ENCODE measurements at places on chromosomes 4 and X.

DNA sequence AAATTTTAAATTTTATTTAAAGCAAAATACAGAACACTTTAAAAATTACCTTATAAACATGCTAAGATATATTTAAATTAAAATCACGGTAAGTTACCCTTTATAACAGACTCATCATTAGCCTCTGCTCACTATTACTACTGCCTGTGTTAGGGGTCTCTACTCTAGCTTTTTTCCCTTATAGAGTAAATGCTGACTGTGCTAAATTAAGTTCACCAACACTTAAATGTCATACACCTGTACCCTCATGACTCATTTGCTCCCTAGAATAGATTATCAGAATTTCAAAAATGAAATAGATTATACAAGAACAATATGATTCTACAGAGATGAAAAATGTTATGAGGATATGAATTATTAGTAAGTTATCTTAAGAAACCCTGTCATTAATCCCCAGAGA, 131.1 kb upstream of the INPP4B start:
- DNase-seq, result no peak

GRCh38 chr4:101708293-101709039, 82.1 kb upstream of the BANK1 start:
- DNase-seq, result no peak

GRCh38 chr4:156945532-156945931, 26.1 kb downstream of the PDGFC start:
- DNase-seq, result no peak

GRCh38 chrX:2188330-2188792, 312.4 kb downstream of the DHRSX start:
- DNase-seq, result no peak

DNA sequence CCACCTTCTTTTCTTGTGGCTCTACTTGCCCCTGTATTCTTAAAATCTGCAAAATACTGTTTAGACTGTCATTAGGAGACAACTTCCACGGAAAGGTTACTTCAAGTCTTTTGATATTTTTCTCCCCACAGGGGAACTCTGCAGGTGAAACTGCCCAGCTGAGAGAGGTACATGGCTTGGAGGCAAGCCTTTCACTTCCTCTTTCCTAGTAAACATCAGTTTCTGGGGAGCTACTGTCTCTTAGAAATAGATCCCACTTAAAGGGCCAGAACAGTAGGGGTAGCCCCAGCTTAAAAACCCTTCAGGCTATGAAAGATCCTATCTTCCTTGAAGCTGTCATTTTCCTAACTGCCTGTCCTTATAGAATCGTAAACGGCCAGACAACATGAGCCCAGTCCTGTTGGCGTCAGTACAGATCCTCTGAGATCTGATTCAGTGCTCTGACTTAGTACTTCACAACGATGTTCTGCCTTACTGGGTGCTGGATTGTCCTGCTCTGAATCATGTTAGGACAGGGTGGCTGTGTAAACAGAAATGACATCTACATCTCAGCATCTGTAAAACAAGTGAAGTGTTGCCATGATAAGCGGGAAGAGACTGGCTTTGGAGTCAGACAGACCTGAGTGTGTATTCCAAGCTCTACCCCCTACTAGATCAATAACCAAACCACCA, 102.1 kb downstream of the ITIH6 start:
- DNase-seq, result no peak

- DNase-seq, result no peak
These were observed 31.0 kb downstream of the SLC9B1 start for GRCh38 chr4:102988429-102989020.

GRCh38 chr4:130542953-130543352, 1447.0 kb downstream of the C4orf33 start:
- DNase-seq, result no peak

- DNase-seq, result no peak
These were observed 90.1 kb upstream of the EFHC2 start for GRCh38 chrX:44433556-44433955.

GRCh38 chr4:147683188-147683591, 773 bp downstream of the PRMT9 start:
- DNase-seq, result no peak

DNA sequence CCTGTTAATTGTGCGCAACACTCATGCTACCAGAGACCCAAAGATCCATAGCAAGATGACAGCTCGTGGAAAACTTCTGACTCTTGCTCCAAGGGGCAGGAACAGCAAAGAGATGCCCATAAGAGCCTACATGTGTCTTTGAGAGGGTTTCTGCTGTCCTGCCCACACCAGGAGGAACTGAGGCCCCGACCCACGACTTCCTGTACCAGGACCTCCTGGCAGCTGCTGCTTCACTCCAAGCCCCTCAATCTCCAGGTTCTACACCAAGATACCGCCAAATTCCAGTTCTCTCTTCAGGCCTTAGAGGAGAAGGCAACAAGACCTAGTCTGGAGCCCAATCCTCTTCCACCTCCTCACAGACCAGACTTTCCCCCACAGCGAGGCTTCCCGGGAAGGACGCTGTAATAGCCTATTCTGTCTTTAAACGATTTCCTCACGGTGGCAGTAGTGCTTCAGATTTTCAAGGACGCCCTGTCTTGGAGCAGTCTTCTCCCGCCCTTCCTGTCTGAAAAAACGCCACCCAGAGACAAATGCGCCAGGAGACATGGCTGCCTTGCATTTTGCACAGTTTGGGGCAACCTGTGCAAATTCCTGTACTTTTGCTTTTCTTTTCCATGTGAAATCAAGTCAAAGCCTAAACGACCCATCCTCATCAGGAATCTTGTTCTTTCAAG, 230.2 kb upstream of the STK26 start:
- DNase-seq, result peak; percentile 95

DNA sequence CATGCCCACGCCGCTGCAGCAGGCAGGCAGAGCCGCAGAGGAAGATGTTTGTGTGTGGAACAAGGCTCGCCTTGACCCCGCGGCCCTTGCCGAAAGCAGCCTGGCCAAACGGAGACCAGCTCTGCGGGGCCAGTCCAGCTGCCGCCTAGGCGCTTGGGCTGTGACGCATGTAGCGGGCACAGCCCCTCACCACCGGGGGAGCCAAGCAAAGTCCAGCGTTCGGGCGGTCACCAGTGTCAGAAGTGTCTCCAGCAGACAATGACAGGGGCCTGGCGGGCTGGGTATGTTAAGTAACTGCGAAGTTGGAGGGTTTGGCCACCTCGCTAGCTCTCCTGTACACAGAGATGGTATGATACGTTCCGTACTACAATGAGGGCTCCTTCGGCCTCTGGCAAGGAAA, 1.3 kb downstream of the AMER1 start:
- no peak for DNase-seq
